Stimulated activated CD4-positive, alpha-beta T cell treated with anti-CD3 and anti-CD28 coated beads, Interleukin-2, amount 100 ng/mL, for 24 hours (primary cell): ENCODE measurements at places on chromosomes 6 and 20.

DNA sequence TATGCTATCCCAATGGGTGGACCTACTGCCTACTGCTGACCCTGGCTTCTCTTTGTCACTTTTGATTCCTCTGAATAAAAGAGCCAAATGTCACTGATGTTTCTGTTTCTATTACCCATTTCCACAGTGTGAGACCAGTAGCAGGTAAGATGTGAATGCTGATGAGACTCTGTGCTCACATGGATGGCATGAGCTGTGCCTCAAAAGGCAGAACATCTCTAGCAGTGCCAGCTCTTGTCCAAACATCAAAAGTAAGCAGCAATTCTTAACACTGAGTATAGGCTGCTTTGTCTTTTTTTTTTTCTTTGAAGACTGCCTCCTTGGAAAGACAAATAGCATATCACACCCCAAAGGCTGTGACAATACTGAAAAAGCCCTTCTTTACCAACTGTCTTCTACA is 459.2 kb upstream of the RUNX2 start:
- no peak for DNase-seq

DNA sequence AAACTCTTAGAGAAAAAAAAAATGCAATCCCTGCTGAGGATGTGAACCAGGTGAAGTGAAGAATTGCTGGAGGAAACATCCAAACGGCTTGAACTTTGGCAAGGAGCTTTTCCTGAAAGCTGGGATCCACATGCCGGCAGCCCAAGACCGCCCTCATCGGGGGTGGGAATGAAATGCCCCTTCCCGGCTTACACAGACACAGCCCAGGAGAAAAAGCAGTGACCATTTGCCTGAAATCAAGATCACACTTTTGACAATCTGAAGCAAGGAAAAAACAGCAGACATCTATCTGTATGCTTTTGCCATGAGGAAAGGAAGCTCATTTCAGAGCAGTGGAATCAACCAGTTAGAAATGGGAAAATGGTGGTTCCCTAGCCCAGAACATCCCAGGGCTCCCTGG is 254.5 kb downstream of the TAF4 start:
- DNase-seq = no peak

DNA sequence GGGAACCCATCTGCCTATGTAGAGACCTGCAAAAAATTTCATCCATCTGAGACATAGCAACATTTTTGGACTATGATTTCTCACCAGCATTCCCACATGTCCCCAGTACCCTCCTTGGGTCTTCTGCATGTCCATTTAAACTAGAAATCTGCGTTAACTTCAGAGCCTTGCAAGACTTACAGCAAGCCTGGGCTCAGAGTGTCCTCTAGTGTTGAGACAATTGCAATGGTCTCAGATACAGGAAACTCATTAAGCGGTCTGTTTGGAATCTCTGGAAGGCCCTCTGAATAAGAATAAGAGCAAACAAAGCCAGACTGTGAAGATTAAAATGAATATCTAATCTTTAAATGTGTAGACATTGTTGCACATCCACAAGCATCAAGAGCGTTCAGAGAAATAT is 20.5 kb upstream of the PI3 start:
- no peak for DNase-seq

DNA sequence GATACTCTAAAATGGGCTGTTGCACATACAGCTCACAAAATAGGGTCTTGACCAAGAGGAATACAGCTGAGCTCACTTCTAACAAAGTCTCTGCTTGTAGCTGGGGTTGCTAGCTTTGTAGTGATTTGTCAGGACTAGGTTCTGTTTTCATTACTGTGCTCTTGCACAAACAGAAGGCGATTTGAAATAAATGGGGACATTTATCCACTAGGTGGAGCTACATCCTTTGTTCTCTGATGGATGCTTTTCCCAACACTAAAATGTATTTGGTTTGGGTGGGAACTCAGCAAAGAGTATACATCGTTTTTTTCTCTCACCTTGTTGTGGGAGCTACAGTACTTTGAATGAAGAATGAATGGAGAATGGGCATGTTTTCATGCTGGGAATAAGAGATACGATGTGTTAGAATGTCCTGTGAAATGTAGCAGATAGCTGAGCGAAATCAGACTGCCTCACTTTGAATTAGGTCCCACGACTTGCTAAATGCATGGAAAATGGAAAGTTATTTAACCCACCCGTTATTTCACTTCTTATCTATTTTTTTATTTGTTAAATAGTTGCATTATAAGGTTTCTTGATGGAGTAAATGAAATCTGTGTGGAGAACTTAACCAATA is 494.7 kb upstream of the MAP3K7 start:
- no peak for DNase-seq

- DNase-seq = no peak
Measured at GRCh38 chr6:122845464-122845863, 56.4 kb downstream of the SMPDL3A start.

- DNase-seq = no peak
Measured at GRCh38 chr6:14638906-14639761, 521.6 kb downstream of the CD83 start.

GRCh38 chr6:324729-325125 is 32.4 kb downstream of the DUSP22 start:
- DNase-seq = no peak

GRCh38 chr6:143501851-143502250 is 9.7 kb downstream of the FUCA2 start:
- no peak for DNase-seq
